ENCODE measurements at places on chromosomes 11 and 22.

GRCh38 chr11:69333879-69334278, 39.9 kb downstream of the MYEOV start:
- DNase-seq = no peak

- DNase-seq = no peak
Measured at GRCh38 chr22:37953062-37953436, 352 bp downstream of the C22orf23 start.

DNA sequence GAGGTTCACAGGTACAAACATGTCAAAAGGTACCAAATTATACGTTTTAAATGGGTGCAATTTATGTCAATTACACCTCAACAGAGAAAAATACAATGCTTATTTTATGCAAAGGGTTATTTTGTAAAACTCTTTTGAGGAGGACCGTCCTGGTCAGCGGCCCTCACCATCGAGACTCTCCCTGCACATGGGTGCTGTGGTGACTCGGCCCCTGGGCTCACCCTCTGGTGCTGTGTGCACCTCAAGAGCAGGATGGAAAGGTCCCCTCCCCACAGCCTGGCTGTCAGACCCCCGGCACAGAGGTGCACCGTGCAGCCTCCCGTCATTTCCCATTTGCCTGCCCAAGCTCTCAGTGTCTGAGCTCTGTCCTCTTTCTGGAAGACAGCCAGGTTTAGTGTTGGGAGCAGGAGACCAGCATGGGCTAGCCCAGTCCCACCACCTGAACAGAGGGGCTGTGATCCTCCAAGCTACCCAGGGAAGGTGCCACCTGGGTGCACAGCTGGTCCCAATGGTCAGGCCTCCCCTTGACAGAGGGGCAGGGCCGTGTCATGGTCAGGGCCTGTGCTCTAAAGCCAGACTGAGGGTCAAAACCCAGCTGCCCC, 41.8 kb upstream of the PRODH start:
- no peak for DNase-seq

DNA sequence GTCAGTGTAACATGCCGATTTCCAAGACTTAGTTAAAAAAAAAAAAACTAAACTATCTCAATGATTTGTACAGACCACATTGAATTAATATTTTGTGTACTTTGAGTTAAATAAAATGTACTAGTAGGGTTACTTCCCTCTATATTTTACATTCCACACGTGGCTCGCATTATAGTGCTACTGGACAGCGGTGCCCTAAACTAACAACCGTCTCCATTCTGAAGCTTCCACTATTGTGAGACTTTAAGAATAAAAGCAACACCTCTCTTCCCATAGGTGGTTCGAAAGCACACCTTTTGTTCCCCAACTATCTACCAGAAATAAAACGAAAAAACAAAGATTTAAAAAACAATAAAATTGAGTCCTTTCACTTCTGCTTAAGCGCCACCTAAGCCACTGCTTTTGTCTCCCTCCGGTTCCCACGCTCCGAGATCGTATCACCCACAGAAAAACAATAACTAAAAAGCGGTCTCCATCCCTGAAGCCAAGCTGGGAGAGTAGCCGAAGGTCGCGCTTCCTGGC, 380 bp upstream of the TTC17 start:
- no peak for DNase-seq

DNA sequence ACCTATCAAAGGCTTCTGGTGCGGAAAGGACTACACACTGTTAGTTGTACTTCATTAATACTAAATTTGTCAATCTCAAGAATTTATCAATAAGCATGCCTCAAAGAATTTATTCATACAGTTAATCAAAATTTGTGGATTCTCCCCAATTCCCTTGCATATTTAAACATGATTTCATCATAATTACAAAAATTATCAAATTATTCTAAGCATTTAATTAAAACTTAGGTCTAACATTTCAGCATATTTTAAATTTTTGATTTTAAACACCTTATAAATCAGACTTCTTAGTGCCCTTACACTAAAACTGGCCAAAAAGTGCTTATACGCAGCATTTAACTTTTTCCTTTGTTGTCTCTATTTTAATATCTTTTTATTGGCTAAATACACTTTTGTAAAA, 13.8 kb upstream of the SERPIND1 start:
- DNase-seq = no peak

- no peak for DNase-seq
Measured at GRCh38 chr11:24585192-24585591, 88.3 kb downstream of the LUZP2 start.

GRCh38 chr11:67314218-67314617, 10.9 kb downstream of the SSH3 start:
- DNase-seq = no peak

DNA sequence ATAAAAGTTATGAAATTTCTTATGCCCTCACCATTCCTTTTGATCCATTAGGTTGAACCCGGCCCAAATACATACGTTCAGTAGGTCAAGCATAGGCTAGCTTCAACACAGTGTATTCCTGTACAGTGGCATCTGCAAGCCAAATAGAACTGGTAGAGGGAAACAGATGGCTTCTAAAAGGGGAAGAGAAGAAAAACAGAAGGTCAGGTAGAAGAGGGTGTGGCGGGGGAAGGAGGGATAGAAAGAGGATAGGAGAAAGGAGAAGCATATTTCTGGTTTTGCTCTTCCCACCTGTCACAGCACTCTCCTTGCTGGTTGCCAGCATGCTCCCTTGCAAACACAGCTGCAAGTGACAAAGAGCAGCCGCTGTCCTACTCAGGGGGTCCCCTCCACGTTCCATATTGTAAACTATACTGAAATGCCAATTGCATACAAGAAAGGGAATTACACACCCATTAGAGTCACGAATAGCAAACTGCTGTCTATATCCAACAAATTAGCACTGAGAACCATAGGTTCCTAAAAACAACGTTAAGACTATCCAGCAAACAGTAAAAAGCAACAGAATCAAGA, 71.8 kb downstream of the PHF21A start:
- DNase-seq = no peak

- no peak for DNase-seq
Measured at GRCh38 chr11:61918938-61919704, 1.8 kb upstream of the RAB3IL1 start.

DNA sequence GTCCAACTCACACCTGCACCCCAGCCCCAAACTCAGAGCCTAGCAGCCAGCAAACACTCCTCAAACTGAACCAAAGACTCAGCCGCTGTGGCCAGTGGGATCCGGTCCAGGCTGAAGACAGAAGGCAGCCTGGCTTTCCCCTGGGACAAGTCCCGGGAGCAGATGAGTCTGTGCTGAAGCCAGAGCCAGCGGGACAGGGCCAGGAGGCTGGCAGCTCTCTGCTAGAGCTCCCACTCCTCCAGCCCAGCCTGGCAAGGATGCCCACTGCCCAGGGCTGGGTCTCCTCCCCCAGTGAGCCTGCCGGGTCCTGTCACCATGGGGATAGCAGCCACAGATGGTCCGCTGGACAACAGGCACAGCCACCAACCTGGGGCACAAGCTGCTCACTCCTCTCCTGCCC, 42.9 kb upstream of the PRR5 start:
- no peak for DNase-seq

- no peak for DNase-seq
Measured at GRCh38 chr22:24752088-24752623, 22.4 kb downstream of the PIWIL3 start.

- no peak for DNase-seq
Measured at GRCh38 chr11:128451652-128452470, 135.5 kb downstream of the ETS1 start.

DNA sequence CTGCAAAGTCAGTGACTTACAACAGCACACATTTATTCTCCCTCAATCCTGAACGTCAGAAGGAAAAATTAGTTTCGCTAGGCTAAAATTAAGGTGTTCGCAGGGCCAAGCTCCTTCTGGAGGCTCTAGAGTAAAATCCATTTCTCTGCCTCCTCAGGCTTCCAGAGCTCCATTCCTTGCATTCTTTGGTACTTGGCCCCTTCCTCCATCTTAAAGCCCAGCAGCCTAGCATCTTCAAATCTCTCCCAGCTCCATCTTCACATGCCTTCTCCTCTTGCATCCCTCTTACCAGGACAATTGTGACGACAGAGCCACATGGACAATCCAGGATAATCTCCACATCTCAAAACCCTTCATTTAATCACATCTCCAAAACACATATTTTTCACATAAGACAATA, 165.0 kb downstream of the GRIA4 start:
- no peak for DNase-seq

DNA sequence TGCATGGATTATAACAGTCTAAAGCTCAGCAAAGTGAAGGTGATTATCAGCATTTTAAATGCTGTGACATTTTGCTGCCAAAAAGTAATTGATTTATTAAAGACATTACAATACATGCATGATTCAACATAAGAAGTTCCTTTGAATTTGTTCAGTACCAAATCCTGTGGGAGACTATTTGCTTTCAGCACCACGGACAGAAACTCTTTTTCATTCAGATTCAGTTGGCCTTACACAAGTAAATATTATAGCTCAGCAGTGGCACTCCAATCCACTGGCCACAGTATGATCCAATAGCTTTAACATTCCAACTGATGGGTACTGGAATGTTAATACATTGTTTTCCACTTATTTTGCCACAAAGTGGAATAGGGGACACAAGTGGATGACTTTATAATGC, 806.7 kb downstream of the NTM start:
- no peak for DNase-seq

DNA sequence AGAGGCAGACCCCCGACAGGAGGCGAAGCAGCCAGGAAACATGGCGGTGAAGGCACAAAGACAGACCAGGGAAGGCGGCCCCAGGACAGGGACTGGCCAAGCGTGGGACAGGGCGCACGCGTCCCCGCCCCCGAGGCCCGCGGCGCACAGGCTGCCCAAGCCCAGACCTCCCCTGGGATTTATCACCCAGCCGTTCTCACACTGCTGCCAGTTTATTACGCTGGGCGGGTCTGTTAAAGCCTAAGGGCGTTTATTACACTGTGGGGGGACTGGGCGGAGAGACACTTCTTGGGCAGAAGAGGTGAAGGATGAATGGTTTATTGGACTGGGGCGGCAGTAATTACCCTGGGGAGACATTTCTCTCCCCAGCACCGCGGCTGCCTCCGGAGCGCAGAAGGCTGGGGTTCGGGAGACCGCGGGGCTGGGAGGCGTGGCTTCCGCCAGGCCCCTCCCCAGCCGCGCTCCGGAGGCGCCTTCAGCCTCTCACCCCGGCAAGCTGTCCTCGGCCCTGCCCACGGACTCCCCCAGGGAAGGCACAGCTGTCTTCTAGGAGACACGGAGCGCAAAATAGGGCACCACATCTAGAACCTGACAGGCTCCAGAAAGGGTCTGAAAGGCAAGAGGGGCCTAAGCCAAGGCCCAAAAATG, 47.1 kb downstream of the SLC22A12 start:
- no peak for DNase-seq

GRCh38 chr22:30883586-30884145, 84.9 kb downstream of the MORC2 start:
- DNase-seq = no peak

DNA sequence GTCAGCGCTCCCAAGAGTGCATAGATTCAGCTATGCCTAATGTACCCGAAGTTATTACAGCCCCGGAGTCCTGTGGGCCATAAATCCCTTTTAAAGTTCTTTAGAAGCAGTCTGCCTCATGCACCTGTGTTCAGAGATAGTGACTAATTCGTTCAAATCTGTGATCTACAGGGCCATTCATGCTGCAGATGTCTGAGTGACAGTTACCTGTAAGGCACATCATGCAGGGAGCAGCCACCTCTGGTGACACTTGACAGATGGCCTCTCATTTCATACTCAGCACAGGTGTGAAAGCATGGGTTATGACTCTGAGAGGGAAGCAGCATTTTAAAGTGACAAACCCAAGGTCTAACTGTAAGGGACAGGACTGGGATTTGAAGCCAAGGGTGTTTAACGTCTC, 2.4 kb upstream of the E2F8 start:
- no peak for DNase-seq

GRCh38 chr11:44610186-44610955, 44.9 kb downstream of the CD82 start:
- DNase-seq = no peak

DNA sequence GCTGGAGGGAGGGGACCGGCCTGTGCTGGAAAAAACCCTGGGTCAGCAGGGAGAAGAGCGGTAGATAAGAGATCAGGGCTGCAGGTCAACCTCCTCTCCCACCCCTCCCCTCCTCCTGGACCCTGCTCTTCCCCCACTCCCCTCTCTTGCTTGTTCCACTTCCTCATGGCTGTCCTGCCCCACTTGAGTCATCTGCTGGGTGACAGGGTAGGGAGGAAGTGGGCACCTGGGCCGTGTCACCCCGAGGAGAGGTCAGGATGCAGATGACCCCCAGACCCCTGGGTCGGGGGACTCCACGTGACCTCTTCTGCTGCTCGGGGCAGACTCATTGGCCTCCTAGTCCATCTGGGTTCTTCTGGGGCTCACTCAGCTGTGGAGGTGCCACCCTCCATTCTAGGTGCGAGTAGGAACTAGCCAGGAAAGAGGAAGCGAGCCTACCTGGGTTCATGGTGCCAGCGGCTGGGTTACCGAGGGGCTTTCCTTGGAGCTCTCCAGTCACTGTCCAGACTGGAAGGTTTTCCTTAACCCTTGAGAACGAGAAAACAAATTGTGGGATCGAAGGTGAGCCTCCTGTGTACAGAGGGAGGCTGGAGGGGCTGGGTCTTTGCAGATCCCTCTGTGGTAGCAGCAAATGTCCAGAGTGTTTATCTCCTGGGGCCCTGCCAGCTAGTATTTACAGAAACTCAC, 6.5 kb downstream of the APOL2 start:
- no peak for DNase-seq

GRCh38 chr11:122755941-122756340, 82.4 kb upstream of the CRTAM start:
- DNase-seq = no peak

DNA sequence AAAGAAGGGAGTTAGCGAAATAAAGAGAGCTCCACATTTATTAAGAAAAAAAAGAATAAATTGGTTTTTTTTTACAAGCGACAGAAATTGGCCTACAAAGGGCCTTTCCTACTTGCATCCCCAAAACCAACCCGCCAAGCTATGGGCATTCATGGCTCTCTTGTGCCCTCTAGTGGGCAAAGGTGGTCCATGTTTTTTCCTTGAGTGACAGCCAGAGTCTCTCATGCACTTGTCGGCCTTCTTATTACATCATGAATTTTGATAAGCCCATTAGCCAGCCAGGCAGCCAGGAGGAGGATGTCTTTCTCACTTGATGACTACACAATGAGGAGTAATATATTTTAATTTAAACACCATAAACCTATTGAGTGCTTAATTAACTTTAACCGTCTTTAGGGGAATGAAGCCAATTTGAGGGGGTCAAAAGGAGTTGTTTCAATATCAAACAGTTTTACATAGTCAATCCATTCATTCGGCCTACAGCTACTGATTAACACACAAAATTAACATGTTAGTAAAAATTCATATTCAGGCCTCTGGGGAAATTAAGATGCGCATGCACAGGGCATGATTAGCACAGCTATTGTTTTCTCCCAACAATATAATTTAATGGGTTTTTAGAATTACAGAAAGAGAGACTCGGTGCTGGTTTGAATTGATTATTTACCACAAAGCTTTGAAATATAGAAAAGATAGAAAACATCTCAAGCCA, 85.5 kb downstream of the RCN1 start:
- no peak for DNase-seq

GRCh38 chr11:19368726-19369375, 128.1 kb upstream of the E2F8 start:
- no peak for DNase-seq

GRCh38 chr11:122734848-122735496, 79.5 kb downstream of the UBASH3B start:
- no peak for DNase-seq

GRCh38 chr11:134696455-134696854, 284.4 kb upstream of the B3GAT1 start:
- DNase-seq = no peak

GRCh38 chr11:113831314-113831713, 44.1 kb downstream of the USP28 start:
- no peak for DNase-seq
